ENCODE measurements at places on chromosomes 1 and 21. TPM values are rescaled to one million over a fixed set of nuclear protein-coding genes. Genes with fewer than 3 reads are reported as not detected.

- peaks cover 2% of the 10 kb centered on the region for H3K36me3 ChIP-seq
- no peak overlapping the region for H3K27ac ChIP-seq
- H3K4me3 ChIP-seq, result no peak overlapping the region
- H3K4me1 ChIP-seq, result no peaks in the 10 kb centered on the region
Observed at GRCh38 chr1:243325305-243325890, 69.6 kb downstream of the SDCCAG8 start.

DNA sequence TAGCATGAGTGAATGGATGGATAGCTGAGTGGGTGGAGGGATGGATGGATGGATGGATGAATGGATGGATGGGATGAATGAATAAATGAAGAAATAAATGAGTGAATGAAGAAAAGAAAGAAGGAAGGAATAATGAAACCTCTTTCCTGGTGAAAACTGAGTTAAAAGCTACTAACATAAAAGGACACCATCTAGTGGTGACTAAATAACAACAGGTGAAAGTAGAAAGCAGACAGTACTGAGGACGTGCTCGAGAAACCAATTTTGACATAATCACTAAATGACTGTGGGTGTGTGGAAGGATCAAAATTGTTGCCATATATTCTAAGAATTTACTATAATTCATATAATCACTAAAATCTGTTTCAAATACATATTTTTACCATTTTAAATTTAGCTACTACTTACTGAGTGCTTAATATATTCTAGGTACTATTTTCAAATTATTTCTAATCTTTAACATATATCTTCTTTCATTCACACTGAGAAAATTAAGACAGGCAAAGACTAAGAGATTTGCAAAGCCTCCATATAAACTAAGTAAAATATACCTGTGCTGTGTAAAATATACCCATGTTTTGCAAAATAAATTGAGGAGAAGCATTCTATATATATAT lies 522.9 kb downstream of the LRRIQ3 start:
- no peaks in the 10 kb centered on the region for H3K27me3 ChIP-seq
- no peak for DNase-seq
- no peak overlapping the region for H3K4me3 ChIP-seq

The CAMSAP2 gene
- total RNA-seq, result 53.7 TPM

DNA sequence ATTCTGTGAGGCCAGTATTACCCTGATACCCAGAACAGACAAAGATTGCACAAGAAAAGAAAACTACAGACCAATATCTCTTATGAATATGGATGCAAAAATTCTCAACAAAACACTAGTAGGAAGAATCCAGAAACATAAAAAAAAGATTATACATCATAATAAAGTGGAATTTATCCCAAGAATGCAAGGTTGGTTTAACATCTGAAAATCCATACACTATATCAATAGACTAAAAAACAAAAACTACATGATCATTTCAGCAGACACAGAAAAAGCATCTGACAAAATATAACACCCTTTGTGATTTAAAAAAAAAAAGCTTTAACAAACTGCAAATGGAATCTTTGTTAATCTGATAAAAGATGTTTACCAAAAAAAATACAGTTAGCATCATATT lies 12.2 kb upstream of the MPL start:
- H3K4me1 ChIP-seq, result peaks cover 11% of the 10 kb centered on the region
- no peak overlapping the region for H3K4me3 ChIP-seq
- no peaks in the 10 kb centered on the region for H3K36me3 ChIP-seq
- H3K27ac ChIP-seq, result no peak overlapping the region

DNA sequence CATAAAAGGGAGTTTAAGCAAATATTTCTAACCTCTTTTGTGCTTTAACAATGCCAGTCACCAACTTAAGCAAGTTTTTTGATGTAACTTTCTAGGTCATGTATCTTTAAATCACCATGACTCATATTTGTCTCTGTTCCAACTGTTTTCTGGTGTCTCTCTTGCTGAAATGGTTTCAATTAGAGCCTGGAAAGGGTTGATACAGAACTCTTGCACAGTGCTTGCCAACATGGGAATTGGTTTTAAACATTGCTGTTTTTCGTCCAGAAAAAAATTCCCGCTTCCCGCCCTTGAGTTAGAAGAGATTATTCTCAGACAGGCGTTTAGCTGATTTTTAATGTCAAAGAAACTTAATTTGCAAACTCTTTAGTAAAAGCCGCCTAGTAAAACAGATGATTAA lies 46.4 kb upstream of the SLC22A15 start:
- no peak overlapping the region for H3K4me3 ChIP-seq
- DNase-seq, result no peak
- H3K36me3 ChIP-seq, result no peaks in the 10 kb centered on the region
- peaks cover 4% of the 10 kb centered on the region for H3K27me3 ChIP-seq
- H3K27ac ChIP-seq, result no peak overlapping the region

The PYGO2 gene
- 17.0 TPM for total RNA-seq

The WLS gene
- 107 TPM for total RNA-seq

GRCh38 chr1:183757061-183757460 lies 47.9 kb upstream of the RGL1 start:
- H3K27ac ChIP-seq, result no peak overlapping the region
- no peak for DNase-seq
- no peaks in the 10 kb centered on the region for H3K4me1 ChIP-seq
- no peaks in the 10 kb centered on the region for H3K27me3 ChIP-seq
- H3K36me3 ChIP-seq, result no peaks in the 10 kb centered on the region
- H3K4me3 ChIP-seq, result no peak overlapping the region

DNA sequence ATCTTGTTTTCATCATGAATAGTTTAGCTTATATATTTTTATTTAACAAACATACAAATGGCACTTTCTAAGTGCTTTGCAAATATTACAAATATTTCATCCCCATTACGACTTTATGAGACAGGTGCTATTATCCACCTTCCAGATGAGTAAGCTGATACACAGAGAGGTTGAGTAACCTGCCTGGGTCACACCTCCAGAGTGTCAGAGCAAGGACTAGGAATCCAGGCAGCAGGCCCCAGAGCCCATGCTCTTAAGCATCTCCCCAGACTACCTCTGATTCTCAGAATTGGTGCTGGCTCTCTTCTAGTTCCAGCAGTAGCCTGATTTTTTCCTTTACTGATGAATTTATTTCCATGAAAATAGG lies 40.0 kb downstream of the EPHB2 start:
- no peak for DNase-seq
- H3K36me3 ChIP-seq, result no peaks in the 10 kb centered on the region
- H3K27me3 ChIP-seq, result no peaks in the 10 kb centered on the region
- H3K4me1 ChIP-seq, result peaks cover 14% of the 10 kb centered on the region

DNA sequence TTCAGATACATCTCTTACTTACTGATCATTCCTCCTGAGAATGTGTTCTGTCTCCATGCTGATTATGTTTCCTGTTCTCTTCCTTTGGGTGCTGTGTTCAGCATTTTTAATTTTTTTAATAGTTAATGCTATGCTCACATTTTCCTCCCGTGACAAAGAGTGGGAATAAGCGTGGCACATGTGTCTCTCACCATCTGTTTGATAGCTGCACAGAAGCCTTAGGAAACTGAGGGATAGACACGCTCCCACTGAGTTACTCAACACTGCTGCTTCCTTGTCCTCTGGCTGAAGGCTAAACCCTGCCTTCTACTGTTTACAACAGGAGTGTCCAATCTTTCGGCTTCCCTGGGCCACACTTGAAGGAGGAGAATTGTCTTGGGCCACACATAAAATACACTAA lies 264.2 kb downstream of the DISC1 start:
- no peaks in the 10 kb centered on the region for H3K4me1 ChIP-seq
- DNase-seq, result no peak
- H3K36me3 ChIP-seq, result no peaks in the 10 kb centered on the region
- H3K27ac ChIP-seq, result no peak overlapping the region

DNA sequence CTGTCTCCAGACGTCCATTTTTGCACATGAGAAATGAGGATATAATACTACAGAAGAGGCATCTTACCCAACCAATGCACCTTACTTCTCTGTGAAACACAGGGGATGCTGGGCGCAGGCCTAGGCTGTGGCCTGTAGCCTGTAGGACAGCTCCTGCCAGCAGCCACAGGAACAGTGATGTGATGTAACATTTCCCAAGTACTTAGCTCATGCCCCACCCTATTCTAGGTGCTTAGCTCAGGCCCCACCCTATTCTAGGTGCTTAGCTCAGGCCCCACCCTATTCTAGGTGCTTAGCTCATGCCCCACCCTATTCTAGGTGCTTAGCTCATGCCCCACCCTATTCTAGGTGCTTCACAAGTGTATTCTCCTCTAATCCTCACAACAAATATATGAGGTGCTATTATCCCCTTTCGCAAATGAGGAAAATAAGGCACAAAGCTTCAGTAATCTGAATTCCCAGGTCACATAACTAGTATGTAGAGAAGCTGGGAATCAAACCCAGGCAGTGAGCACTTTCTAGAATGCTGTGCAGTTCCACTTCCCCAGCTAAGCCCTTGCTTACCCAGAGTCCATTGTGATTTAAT lies 4.6 kb upstream of the NAXE start:
- DNase-seq, result no peak
- H3K36me3 ChIP-seq, result no peaks in the 10 kb centered on the region
- no peak overlapping the region for H3K27ac ChIP-seq
- no peak overlapping the region for H3K4me3 ChIP-seq
- H3K27me3 ChIP-seq, result no peaks in the 10 kb centered on the region

DNA sequence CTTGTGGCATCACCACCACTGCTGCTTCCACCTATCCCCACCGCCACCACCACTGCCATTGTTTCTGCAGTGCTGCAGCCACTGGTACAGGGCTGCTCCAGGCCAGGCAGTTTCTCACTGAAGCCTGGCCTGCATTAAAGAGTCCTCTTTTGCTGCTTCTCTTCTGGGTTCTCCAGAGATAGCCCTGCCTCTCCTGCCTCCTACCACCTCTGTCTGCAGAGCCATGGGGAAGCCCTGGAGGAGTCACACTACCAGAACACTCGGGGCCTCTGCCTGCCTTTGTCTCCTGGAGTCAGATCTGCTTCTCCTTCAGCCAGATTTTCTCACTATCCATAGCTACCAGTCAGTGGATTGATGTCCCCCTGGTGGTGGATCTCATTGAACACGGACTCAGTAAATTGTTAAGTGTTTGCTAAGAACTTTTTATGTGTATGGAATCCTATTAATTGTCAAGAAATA lies 37.7 kb upstream of the DDAH1 start:
- no peak overlapping the region for H3K4me3 ChIP-seq
- no peaks in the 10 kb centered on the region for H3K4me1 ChIP-seq
- DNase-seq, result peak; percentile 45
- H3K27ac ChIP-seq, result no peak overlapping the region

GRCh38 chr1:241950390-241950789 lies 7.2 kb upstream of the BECN2 start:
- no peaks in the 10 kb centered on the region for H3K36me3 ChIP-seq
- H3K4me1 ChIP-seq, result no peaks in the 10 kb centered on the region
- no peak for DNase-seq
- no peaks in the 10 kb centered on the region for H3K27me3 ChIP-seq
- no peak overlapping the region for H3K27ac ChIP-seq

The NUCKS1 gene
- 198 TPM for total RNA-seq

- DNase-seq, result no peak
- H3K27me3 ChIP-seq, result no peaks in the 10 kb centered on the region
- no peak overlapping the region for H3K27ac ChIP-seq
- no peak overlapping the region for H3K4me3 ChIP-seq
Observed at GRCh38 chr1:41260768-41261167, 18.7 kb upstream of the SCMH1 start.

- no peak overlapping the region for H3K27ac ChIP-seq
- H3K4me1 ChIP-seq, result peaks cover 36% of the 10 kb centered on the region
- H3K4me3 ChIP-seq, result no peak overlapping the region
- H3K36me3 ChIP-seq, result no peaks in the 10 kb centered on the region
- H3K27me3 ChIP-seq, result no peaks in the 10 kb centered on the region
Observed at GRCh38 chr21:45135122-45135521, 60.7 kb downstream of the ADARB1 start.

- H3K36me3 ChIP-seq, result no peaks in the 10 kb centered on the region
- no peaks in the 10 kb centered on the region for H3K27me3 ChIP-seq
- no peak overlapping the region for H3K4me3 ChIP-seq
- no peak for DNase-seq
- H3K27ac ChIP-seq, result no peak overlapping the region
Observed at GRCh38 chr1:113508364-113509164, 118.2 kb downstream of the MAGI3 start.

GRCh38 chr21:46551636-46552241 lies 53.1 kb downstream of the S100B start:
- no peak overlapping the region for H3K27ac ChIP-seq
- no peaks in the 10 kb centered on the region for H3K4me1 ChIP-seq
- H3K36me3 ChIP-seq, result peaks cover 95% of the 10 kb centered on the region
- H3K4me3 ChIP-seq, result no peak overlapping the region
- no peaks in the 10 kb centered on the region for H3K27me3 ChIP-seq

DNA sequence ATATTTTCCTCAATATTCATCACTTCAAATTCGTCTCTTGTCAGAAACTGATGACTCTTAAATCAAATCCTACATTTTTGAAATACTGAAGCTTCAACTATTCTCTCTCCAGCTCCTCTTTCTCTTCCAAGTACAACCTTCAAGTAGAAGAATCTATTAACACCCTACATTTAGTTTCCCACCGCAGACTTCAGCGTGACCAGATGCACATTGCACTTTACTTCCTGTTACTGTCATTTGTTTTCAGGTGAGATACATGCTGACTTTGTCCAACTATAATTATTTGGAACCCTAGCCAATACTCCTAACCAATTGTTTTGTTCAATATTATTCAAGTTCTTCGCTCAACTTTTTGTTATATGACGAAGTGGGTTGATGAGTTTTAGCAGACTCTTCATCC lies 116.0 kb downstream of the MRPL39 start:
- DNase-seq, result no peak
- H3K4me1 ChIP-seq, result no peaks in the 10 kb centered on the region
- H3K36me3 ChIP-seq, result no peaks in the 10 kb centered on the region
- H3K27ac ChIP-seq, result no peak overlapping the region
- no peak overlapping the region for H3K4me3 ChIP-seq

DNA sequence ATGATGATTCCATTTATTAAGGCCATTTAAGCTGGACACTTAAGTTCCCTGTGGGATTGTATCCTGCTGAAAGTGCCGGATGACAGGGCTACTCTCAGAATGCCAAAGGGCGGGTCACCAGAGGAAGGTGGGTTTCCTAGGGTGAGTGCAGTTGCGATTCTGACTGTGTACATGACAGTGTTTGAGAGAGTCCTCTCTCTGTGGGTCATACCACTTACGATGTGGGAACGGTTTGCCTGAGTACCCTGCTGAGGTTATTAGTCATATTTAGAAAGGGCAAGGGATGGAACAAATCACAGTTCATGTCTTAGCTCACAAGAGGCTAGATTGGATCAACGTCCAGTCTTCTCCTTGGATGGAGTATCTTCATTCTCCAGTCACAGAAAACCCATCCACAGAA lies 461.9 kb downstream of the CAMTA1 start:
- no peak for DNase-seq
- no peaks in the 10 kb centered on the region for H3K27me3 ChIP-seq
- H3K27ac ChIP-seq, result no peak overlapping the region
- no peaks in the 10 kb centered on the region for H3K4me1 ChIP-seq

GRCh38 chr1:166849135-166849534 lies 9.9 kb downstream of the POGK start:
- H3K4me3 ChIP-seq, result no peak overlapping the region
- peaks cover 14% of the 10 kb centered on the region for H3K4me1 ChIP-seq
- H3K36me3 ChIP-seq, result peaks cover 31% of the 10 kb centered on the region
- no peaks in the 10 kb centered on the region for H3K27me3 ChIP-seq
- DNase-seq, result no peak
- no peak overlapping the region for H3K27ac ChIP-seq

The KIFAP3 gene
- total RNA-seq, result 57.6 TPM

The MMEL1 gene
- total RNA-seq, result 2.6 TPM

All from heart left ventricle (tissue), 16 donors.